SW480 (cell line): ENCODE measurements at places on chromosomes 11 and 22.

GRCh38 chr22:33513388-33514338, 406.6 kb downstream of the LARGE1 start:
- DNase-seq = no peak

- no peak for DNase-seq
Measured at GRCh38 chr11:115119146-115119545, 385.1 kb downstream of the CADM1 start.

DNA sequence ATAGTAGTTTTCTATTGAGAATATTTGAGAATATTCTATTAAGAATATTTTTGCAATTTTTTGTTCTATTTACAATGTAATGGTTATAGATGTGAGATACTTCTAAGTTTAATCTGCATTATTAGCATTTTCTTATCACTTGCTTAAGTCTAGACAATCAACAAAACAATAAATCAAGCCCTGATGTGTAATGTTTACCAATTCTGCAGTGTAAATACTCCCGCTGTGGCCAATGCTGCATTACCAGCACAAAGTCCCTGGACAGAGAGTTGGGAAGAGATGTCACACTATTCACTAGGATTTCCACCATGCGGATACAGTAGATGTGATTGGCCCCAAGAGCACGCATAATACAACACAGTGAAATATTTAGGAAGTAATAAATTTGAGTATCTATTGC, 47.6 kb upstream of the GCAT start:
- no peak for DNase-seq

GRCh38 chr22:43620197-43620596, 191.9 kb downstream of the EFCAB6 start:
- no peak for DNase-seq

DNA sequence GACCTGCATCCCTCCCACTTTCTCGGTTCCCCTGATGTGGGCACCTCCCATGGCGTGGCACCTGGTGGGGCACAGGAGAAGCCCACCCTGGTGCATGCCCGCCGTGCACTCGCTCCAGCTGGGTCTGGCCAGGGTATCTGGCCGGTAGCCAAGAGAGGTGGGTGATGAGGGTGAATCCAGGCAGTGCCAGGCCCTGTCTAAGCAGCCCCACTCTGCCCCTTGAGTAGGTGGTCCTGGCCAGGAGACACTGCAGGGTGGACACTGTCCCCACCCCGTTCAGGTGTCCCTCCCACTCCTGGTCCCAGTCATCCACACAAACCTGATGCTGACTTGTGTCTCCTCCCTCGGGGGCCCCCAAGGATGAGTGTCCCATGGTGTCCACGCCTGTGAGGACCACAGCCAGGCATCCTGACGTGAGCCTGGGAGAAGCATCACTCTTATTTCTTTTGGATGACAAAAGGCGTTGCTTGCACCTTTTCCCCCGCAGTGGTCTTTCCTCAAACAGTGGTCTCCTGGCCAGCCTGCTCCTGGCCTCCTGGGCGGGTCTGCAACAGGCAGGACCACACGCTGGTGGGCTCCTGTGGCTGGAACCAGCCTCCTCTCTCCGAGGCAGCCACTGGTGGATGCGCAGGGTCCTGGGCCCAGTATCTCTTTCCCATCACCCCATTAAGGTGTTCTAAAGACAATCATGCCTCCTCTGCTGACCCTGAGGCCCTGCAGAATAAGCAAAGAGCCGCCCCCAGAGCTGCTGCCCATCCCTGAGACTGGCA, 922.3 kb downstream of the BRD1 start:
- DNase-seq = no peak

GRCh38 chr11:46597155-46597554, 3.3 kb upstream of the AMBRA1 start:
- DNase-seq = no peak

GRCh38 chr11:77127235-77127911, 673 bp upstream of the MYO7A start:
- no peak for DNase-seq

DNA sequence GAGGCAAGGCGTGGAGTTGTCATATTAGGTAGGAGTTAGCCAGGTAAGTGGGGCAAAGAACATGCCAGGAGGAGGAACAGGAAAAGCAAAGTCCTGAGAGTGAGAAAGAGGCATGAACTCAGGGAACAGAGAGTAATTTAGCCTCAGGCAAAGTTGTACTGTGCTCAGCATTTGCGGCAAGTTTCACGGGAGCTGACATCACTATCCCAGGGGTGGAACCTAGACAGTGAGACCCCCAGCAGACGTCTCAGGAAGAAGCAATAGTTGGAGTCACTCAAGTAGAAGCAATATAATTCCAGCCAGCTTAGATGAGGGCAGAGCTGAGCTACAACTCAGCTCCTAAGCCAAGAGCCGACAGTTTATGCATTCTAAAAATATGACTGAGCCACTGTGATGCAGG, 426.0 kb upstream of the ISX start:
- DNase-seq = no peak

GRCh38 chr11:72278905-72279304, 34.9 kb upstream of the PHOX2A start:
- DNase-seq = peak; percentile 40

DNA sequence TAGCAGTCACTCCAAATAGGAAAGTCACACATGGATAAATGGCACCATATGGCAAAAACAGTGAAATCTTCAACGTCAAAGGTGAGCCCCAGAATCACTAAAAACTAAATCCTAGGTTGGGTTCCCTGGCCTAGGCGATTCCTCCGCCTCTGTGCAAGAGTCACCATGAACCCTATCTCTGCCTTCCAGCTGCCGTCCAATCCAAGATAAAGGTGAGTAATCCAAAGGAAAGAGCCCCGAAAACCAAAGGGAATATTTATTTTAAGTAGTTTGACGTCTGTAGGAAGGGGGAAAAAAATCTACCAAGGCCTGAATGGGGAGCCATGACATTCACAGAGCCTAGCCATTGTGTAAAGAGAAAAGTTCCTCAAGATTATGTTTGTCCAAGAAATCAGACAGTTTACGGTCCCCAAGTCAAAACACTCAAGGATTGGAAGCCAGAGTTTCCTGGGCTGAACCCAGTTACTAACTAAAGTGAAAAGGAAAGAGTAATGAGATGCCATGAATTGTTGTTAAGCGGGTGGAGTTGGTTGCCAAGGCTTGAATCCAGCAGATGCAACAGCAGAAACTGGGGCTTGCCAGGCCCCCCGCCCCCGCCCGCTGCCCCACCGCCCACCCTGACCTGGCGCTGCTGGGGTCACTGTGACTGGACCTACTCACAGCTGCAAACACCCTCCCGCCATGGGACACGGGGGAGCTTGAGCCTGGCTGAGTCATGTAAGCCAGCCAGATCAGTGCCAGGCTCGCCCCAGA, 39.7 kb upstream of the ETS1 start:
- no peak for DNase-seq

DNA sequence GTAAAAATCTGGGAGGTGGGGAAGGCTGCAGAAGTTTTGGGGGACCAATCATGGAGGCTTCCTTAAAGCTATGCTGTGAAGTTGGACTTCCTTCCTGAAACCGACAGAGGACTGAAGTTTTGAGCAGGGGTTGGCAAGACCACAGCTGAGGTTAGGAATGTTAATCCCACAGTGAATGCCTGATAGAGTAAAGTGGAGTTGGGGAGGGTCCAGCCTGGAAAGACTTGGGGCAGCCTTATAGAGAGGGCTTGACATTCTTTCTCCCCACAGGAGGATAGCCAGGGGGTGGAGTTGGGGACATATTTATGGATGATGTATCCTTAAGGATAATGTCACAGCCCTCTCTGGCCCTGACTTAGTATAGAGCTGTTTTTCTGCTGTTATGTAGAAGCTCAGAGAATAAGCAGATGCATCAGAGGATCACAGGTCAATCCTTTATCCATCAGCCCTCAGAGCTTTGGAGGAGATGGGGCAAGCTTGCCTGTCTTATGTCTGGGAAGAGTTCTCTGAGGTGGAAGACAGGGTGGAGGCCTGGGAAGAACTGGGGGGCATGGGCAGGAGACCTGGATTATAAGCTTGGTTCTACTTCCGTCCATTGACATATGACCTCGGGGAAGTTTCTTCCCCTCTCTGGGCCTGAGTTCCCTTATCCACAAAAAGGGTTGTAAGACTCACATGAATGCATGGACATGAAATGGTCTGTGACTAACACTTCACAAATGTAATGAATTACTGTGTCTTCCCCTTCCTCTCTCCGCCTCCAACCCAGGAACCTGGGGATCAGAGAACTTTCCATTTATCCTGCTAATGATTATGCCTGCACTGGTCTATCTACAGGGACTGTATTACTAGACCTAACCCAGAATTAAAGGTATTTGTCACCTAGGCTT, 317.8 kb downstream of the MIAT start:
- no peak for DNase-seq

DNA sequence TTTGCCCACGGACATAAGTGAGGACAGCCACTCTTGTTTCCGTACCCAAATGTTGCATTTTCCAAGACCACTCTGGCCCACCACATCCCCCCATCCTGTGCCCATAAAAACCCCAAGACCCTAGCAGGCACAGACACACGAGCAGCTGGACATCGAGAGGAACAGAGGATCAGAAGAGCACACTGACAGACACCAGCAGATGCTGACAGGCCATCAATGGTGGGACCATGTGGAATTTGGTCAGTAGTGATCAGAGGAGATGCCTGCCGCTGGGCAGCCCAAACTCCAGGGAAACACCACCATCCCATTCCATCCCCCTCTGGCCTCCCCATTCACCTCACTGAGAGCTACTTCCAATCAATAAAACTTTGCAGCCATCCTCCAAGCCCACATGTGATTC, 87.0 kb downstream of the DLG2 start:
- no peak for DNase-seq

DNA sequence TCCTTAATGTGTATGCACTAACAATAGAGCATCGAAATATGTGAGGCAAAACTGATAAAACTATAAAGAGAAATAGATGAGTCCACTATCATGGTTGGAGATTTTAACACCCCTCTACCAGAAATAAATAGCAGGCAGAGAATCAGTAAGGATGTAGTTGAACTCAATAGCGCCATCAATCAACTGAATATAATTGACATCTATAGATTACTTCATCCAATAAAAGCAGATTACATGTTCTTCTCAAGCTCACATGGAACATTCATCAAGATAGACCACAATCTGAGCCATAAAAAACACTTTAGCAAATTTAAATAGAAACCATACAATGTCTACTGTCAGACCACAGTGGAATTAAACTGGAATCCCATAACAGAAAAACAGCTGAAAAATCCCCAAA, 46.9 kb upstream of the NUP160 start:
- DNase-seq = no peak

DNA sequence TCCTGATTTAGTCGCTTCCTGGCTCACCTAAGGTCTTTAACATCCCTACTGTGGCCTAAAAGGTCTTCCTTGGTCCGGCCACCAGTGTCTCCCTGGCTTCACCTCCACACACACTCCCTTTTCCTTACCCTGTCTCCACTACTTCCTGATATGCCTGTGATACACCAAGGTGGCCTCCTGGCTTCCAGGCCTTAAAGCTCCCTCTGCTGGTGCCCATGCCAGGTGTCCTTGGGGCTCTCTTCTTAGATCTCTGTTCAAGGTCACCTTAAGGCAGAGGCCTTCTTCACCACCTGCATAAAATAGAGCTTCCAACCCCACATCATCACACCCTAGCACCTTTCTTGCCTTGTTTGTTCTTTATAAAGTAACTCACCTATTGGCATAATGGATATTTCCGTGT, 787.7 kb downstream of the NTM start:
- DNase-seq = peak; percentile 41

DNA sequence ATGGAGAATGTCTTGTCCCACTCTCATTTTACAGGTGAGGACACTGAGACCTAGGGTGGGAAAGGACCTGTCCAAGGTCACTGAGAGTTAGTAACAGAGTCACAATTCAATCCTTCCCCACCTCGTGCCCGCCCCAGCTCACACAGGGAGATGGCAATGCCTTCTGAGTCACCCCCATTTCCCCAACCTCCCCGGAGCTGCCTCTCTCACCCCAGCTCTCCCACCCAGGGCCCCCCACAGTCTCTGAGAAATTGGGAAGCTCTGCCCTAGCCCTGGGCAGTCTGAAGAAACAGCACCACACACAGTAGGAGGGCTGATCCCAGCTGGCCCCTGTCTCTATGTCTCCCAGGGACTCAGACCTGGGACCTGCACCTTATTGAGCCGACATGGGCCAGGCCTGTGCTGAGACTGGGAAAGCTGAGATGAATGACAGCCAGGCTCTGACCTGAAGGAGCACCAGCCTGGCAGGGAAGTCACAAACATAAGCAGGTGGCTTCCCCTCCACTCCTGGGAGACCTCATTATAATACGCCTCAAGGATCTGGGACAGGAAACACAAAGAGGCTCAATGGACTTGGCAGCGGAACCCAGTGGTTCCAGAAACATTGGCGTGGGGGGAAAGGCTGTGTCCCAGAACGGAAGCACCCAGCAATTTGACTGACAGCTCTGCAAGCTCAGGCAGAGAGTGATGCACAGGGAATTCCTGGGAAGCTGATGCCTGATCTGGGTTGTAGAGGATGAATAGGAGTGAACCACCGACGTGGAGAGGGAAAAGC, 51.0 kb downstream of the CD6 start:
- no peak for DNase-seq

DNA sequence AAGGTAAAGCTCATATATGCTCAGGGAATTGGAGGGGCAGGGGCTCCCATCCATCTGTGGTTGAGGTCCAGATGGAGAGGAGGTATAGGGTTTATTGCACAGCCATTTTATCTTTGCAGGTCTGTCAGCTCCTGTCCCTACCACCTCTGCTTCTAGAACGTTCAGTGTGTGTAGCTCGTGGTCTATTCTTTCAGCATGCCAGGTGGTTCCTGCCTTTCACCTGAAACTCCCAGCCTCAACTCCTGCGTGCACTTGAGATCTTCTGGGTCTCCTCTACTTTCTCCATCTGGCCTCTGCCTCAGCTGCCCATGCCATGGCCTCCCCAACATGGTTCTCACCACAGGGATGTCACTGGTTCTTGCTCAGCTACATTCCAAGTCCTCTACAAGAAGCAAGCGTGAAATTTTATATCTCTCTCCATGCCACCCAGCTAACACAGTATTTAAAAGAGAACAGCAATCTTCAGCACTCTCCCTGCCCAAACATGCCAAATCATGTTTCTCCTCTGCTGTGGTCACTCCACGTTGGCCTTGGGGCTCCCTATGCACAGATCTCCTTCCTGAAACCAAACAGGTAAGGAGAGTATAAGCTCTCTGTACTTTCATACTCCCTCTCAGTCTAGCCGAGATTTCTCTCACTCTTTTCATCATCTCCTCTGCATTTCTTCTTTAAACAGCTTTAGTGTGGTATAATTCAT, 157.8 kb upstream of the TRPC6 start:
- no peak for DNase-seq
